ENCODE measurements at places on chromosomes 4 and X.

DNA sequence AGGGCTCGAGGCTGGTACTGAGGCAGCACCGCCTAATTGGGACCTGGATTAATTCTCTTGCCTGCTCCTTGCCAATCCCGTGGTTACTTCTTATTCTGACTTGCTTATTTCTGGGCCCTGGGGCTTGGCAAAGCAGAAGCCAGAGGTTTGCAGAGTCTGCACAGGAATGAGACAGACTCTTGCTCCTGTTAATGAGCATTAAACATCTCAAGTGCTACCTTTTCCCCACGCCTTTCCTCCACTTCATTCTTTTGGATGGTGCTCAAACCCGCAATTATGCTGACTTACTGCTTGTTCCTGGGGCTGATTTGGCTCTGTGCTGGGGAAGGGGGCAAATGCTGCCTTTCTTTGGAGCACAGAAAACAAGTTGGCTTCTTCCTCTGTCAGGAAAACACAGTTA lies 16.5 kb upstream of the STOX2 start:
- no peak for DNase-seq

DNA sequence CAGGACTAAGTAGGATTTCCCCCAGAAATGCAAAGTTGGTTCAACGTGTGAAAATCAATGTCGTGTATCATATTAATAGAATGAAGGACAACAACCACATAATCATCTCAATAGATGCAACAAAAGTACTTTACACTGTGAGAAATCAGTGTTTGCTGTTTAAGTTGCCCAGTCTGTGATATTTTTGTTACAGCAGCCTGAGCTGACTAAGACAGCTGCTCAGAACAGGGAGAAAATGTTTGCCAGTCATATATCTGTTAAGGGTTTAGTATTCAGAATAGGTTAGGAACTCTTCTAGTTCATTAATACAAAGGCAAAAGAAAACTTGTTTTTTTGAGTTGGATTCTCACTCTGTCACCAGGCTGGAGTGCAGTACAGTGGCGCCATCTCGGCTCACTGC lies 12.5 kb downstream of the MAEA start:
- no peak for DNase-seq

DNA sequence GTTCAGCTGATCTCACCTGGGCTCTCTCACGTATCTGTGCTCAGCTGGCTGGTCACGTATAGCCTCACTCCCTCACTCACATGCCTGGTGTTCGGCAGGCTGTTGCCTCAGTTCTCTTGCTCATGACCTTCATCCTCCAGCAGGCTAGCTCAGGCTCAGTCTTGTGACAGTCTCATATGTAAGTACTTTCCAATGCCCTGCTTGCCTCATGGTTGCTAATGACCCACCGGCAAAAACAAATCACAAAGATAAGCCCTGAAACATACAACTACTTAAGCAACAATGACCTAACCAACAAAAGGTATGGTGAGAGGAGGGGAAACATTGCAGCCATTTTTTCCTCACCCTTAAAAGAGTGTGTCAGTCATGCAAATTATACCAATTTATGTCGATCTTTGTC lies 25.0 kb downstream of the MEPE start:
- no peak for DNase-seq

- no peak for DNase-seq
Observed at GRCh38 chrX:8714164-8714563, 17.8 kb downstream of the ANOS1 start.

DNA sequence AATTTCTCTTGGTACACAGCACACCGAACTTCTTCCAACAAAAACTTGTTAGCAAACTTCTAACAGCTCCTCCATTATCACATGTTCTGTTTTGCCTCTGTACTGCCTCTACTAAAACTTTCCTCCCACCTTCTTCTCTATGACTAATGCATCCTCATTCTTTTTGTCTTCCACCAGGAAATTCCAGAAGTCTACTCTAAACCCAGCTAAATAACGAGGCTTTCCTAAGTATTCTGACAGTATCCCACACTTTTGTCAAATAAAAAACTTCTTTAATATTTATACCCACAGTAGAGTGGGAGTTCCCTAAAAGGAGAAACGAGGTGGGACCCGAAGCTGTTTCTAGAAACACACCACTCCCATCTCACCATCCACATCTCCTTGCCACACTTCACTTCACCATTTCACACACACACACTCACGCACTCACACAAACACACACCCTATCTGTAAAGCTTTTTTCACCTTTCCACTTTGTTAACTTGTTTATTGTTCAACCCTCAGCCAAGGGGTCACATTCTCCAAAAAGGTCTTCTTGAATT lies 280.3 kb downstream of the ARAP2 start:
- DNase-seq: no peak

DNA sequence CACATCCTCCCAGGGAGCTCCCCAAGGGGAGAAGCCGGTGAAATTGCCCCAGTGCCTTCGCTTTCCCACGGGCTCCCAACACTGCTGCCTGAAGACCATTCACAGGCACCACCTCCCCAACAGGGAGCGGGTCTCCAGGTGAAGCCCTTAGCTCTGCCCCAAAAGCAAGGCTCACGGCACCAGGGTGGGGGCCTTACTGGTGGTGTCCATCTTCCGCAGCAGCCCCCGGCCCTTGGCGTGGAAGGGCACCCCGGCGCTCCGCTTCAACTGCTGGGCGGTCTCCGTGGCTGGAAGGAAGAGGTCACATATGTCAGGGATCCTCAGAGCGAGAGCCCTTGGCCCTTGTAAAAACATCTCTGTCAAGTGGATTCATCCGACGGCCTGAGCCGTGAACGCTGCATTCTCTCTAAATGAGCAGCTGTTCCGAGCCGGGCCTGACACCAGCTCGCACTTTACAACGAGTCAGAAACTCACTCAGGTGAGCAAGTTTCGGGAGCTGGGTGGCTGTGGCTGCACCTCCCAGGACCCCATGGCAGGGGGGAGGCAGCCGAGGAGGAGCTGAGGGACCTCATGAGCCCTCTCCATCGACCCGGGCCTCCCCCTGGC lies 20.9 kb downstream of the NELFA start:
- no peak for DNase-seq

- DNase-seq: no peak
Observed at GRCh38 chr4:173316060-173316459, 18.1 kb downstream of the HMGB2 start.

DNA sequence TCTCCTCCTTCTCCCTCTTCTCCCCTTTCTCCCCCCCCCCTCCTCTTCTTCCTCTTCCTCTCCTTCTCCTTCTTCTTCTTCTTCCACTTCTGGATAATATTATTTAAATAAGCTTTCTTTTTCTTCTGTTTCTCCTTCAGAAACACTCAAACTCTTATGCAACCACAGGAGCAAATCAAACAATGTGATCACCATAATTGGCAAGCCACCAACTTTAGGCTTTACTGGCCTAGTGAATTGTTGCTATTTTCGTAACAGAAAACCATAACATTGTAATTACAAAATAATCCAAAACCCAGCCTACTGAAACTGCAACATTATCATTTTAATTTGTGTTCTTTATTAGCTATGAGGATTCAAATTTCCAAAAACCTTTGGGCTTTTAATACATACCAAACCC lies 14.3 kb downstream of the DCAF8L1 start:
- no peak for DNase-seq

GRCh38 chrX:139448996-139449395 lies 81.5 kb upstream of the F9 start:
- DNase-seq: no peak

- peak; percentile 31 for DNase-seq
Observed at GRCh38 chr4:77012726-77013125, 63.1 kb downstream of the CCNI start.

Data from tibial artery (tissue), 4 donors.